ENCODE measurements at places on chromosomes 3 and 15.

DNA sequence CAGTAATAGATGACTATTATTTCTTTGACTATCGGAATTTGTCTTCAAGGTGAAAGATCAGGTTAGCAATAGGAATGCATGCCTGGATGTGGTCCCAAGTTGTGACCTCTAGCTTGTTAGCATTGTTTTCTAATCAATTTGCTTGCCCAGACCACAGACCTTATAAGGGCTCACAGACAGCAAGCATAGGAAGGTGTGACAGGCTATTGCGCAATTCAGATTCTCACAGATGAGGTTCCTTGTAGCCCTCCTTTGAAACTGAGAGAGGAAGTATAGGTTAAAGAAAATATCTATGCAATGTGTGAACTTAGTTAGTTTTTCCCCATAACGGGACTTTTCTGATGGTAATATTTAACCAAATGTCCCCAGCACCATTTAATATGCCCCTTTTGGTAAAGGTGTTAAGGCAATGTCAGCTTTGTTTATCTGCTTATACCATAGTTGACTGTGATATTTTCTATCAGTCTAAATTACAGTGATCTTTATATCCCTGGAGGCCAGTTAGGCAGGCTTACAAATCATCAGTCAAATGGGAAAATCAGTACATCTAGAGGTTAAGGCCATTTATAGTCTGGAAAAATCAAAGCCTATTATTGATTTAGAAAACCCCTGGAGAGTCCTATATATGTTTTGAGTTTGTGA lies 168.1 kb upstream of the MBNL1 start:
- H3K27me3 ChIP-seq = peaks cover 36% of the 10 kb centered on the region
- H3K4me1 ChIP-seq = peaks cover 4% of the 10 kb centered on the region

DNA sequence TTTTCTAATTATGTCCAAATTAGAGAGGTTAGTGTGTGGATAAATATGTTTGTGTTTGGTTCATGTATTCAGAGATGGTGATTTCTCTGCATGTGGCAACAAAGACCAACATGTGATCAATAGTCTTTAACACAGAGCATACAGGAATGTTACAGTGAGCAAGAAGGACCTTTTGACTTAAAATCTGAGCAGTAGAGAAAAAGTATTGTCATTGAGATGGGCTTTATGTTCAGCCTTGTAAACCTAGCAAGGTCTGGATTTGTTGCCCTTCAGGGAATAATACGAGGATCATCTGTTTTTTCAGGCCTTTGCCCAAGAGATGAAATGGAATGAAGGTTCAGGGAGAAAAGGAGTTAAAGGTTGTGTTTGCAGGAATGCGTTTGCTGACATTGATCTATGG lies 161.8 kb upstream of the NECTIN3 start:
- no peaks in the 10 kb centered on the region for H3K36me3 ChIP-seq
- H3K27ac ChIP-seq = no peak overlapping the region
- no peaks in the 10 kb centered on the region for H3K4me1 ChIP-seq
- no peak for DNase-seq

GRCh38 chr3:122464659-122465058 lies 48.8 kb upstream of the WDR5B start:
- no peak overlapping the region for H3K27ac ChIP-seq
- H3K27me3 ChIP-seq = no peaks in the 10 kb centered on the region
- H3K4me3 ChIP-seq = no peak overlapping the region
- peaks cover 43% of the 10 kb centered on the region for H3K36me3 ChIP-seq
- no peak for DNase-seq

DNA sequence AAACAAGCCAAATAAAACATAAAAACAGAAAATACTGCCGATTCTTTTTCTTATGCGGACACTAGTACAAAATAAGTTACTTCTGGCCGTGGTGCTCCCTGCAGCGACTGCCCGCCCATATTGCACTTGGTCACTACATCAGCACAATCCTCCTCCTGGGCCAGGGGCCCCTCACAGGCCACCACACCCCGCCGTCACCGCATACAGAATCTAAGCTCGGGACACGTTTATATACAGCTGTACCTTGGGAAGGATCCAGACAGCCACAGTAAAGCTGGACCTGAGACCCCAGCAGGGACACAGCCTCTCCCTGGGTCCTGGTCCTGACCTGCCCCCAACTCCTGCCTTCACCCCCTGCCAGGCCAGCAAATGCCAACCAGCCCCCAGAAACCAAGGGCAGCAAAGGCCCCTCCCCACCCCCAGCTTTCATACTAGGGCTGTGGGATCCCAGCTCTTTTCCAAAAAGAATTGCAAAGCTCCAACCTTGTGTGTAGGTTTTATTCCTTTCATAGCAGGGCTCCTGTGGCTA lies 12.9 kb upstream of the DNAJB8 start:
- H3K4me3 ChIP-seq = no peak overlapping the region
- H3K36me3 ChIP-seq = no peaks in the 10 kb centered on the region
- DNase-seq = no peak
- H3K27me3 ChIP-seq = peaks cover 37% of the 10 kb centered on the region
- peaks cover 8% of the 10 kb centered on the region for H3K4me1 ChIP-seq

DNA sequence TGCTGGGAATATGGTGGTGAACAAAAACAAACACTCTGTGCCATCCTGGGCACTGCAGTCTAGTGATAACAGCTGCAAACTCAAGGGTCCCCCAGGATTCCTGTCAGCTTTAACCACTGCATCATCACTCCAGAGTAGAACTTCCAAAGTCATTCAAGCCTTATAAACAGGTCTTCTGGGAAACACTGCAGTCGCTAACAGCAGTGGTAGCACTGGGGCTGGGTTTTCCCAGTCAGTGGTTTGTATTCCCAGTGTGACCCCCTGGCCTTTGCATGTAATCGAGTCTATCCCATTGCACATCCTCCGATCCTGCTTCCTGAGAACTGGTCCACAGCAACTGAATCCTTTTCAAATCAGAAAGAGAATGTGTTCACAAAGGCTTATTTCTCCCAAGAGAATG lies 623.5 kb downstream of the EDEM1 start:
- no peak overlapping the region for H3K27ac ChIP-seq
- H3K36me3 ChIP-seq = no peaks in the 10 kb centered on the region
- H3K4me1 ChIP-seq = no peaks in the 10 kb centered on the region
- no peak overlapping the region for H3K4me3 ChIP-seq

DNA sequence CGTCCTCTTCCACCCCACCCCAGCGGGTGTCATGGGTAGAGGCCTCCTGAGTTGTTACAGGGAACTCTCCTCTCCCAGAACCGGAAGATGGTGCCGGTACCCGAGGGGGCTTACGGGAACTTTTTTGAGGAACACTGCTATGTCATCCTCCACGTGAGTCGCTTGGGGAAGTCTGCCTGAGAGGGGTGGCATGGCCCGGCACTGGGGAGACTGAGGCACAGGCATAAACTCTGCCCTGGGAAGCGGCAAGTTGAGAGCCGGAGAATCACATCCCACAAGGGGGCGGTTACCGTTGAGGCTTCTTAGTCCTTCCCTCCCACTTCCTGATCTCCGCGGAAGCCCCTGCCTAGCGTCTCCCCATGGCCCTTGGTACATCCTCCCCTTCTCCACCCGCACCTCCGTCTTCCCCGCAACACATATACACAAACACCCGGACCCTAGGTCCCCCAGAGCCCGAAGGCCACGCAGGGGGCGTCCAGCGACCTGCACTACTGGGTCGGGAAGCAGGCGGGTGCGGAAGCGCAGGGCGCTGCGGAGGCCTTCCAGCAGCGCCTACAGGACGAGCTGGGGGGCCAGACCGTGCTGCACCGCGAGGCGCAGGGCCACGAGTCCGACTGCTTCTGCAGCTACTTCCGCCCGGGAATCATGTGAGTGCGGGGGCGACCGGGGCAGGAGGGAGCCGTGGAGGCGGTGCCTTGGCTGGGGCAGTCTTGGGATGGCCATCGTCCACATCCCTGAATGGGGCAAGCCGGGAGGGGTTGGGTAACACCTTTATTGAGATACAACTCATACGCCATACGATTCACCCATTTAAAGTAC lies 3.4 kb downstream of the VILL start:
- H3K4me3 ChIP-seq = peak overlapping the region; percentile 83
- H3K27me3 ChIP-seq = no peaks in the 10 kb centered on the region
- peaks cover 43% of the 10 kb centered on the region for H3K4me1 ChIP-seq
- peaks cover 20% of the 10 kb centered on the region for H3K36me3 ChIP-seq
- peak overlapping the region; percentile 87 for H3K27ac ChIP-seq

- DNase-seq = no peak
- H3K4me1 ChIP-seq = no peaks in the 10 kb centered on the region
- H3K27ac ChIP-seq = no peak overlapping the region
- H3K4me3 ChIP-seq = no peak overlapping the region
Observed at GRCh38 chr15:49604625-49605409, 15.8 kb downstream of the FAM227B start.

GRCh38 chr3:256501-256900 lies 59.9 kb downstream of the CHL1 start:
- no peak overlapping the region for H3K4me3 ChIP-seq
- H3K4me1 ChIP-seq = no peaks in the 10 kb centered on the region
- H3K27me3 ChIP-seq = no peaks in the 10 kb centered on the region
- no peak overlapping the region for H3K27ac ChIP-seq

DNA sequence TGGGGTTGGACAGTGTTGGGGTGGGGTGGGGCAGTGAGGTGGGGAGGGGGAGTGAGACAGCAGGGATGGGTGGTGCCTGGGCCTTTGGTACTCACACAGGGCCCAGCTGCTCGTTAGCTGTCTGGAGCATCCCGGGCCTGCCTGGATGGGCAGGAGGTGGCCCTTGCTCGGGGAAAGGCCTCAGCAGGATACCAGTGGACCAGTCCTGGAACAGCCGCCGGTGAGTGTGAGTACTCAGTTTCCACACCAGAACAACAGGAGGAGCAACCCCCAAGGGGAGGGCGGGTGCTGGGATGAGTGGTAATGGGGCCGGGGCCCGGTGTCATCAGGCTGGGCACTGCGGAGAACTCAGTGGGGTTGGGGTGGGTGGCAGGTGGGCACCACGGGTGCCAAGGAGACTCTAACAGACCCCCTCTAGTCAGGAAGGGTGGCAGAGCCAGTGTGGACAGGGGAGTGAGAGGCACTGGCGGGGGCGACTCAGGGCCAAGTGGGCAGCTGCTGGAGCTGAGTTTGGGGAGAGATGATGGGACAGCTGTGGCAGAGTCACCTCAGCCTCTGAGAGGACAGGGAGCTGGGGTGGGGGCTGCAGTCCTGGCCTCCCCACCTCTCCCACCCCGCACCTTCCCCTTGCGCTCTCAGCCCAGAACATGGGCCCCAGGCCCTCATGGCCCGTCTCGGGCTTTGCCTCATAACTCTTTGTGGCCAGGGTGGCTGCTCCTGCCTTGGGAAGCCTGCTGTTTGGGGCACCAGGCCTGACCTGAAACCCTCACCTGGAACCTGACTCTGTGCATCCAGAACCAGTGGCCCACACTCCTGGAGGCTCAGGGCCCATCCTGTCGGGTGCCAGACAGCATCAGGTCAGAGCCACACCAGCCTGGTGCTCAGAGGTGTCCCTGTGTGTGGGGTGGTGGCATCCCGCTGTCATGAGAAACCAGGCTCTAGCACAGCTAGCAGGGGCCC lies 52.1 kb upstream of the PRR23E start:
- no peaks in the 10 kb centered on the region for H3K4me1 ChIP-seq
- peaks cover 12% of the 10 kb centered on the region for H3K27me3 ChIP-seq
- no peak overlapping the region for H3K27ac ChIP-seq
- no peaks in the 10 kb centered on the region for H3K36me3 ChIP-seq
- no peak for DNase-seq

DNA sequence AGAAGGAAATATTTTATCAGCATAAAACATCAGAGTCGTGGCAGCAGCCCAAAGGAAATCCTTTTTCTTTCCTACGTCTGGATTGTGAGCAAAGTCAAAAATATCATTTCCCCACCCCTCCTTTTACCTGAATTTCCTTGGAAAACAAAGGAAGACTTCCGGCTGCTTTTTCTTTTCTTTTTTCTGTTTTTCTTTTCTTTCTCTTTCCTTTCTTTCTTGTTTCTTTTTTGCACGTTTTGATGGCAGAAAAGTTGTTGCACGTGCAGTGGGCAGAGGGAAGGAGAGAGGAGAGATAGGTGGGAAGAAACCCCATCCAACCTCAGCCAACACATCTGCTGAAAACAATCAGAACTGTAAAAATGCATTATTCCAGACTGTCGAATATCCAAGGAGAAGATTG lies 544 bp upstream of the MYO1E start:
- H3K27ac ChIP-seq = no peak overlapping the region
- H3K36me3 ChIP-seq = peaks cover 15% of the 10 kb centered on the region
- peaks cover 39% of the 10 kb centered on the region for H3K27me3 ChIP-seq
- no peak for DNase-seq
- H3K4me1 ChIP-seq = peaks cover 31% of the 10 kb centered on the region

DNA sequence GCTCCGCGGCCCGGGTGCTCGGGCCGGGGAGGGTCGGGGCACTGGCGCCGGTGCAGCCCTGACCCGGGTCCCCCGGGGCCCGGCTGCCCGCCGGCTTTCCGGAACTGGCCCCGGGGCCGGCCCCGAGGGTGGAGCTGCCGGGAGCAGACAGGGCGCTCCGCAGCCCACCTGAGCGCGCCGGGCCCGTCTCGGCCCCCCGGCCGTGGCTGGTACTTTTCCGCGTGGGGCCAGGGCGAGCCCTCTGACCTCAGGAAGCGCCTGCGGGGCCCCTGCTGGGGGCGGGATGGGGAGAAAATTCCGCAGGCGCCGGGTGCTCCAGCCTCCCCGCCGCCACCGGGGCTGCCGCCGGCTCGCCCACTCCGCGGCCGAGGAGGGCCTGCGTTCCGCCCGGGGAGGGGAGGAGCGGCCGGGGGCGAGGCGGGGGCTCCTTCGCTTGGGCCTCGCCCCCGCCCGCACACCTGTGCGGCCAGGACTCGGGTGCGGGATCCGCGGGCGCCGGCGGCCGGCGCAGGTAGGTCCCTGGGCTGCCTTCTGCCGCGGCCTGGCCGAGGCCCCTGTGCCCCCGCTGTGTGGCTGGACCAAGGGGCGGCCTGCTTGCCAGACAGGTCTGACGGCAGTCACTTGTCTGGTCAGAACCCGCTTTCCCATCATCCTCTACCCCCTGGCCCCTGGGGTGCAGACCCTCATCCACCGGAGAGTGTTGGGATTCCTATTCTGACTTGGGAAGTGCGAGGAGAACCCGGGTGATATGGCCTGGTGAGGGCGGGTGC lies 3.5 kb downstream of the FURIN start:
- peaks cover 51% of the 10 kb centered on the region for H3K4me1 ChIP-seq
- H3K4me3 ChIP-seq = peak overlapping the region; percentile 93
- H3K27me3 ChIP-seq = no peaks in the 10 kb centered on the region
- H3K36me3 ChIP-seq = peaks cover 65% of the 10 kb centered on the region
- no peak for DNase-seq
- peak overlapping the region; percentile 92 for H3K27ac ChIP-seq

DNA sequence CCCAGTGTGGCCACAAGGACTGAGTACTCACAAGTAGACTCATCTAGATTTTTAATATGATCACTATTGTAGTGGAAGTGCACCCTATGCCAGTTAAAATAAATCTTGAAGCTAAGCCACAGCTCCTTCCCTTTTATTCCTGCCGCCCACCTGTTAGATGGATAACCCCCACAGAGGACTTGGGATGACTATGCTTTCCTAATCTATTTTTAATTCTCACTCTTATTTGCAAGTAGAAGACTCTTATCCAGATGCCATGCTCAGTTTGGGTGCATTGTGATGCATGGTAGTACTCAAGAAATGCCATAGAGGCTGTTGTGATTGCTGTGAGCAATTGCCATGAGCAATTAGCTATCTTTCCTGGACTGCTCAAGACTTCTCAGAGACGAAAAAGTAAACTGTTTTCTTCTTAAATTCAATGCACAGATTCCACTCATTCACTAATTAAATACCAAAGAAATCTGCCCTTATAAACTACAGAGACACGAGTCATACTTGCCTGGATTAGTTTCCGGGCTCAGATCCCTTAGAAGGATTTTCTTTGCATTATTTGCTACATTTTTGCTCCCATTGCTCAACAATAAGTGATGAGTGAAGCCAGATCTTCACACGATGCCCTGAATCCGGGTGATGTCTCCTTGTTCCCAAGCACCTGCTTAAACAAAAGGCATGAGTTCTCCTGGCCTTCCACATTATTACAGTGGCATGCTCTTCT lies 472.1 kb downstream of the SOX2 start:
- H3K36me3 ChIP-seq = no peaks in the 10 kb centered on the region
- H3K27me3 ChIP-seq = no peaks in the 10 kb centered on the region
- H3K4me3 ChIP-seq = no peak overlapping the region
- DNase-seq = no peak

All from activated T-helper 2 cell treated with anti-CD3 and anti-CD28 coated beads, Interferon-gamma antibody, Interleukin-2, Interleukin-4, amounts not matched to agents 10 μg/mL and 5 μg/mL and 100 μg/mL, durations not matched to agents 14 hours and 24 hours and 36 hours (primary cell).